Activated gamma-delta T cell (primary cell): ENCODE measurements at places on chromosomes 12 and 14.

- DNase-seq: no peak
Observed at GRCh38 chr14:44910821-44911220, 50.9 kb downstream of the KLHL28 start.

GRCh38 chr14:68384881-68385280 is 408.0 kb downstream of the ZFP36L1 start:
- DNase-seq: no peak

GRCh38 chr12:131061041-131061806 is 107.5 kb downstream of the ADGRD1 start:
- no peak for DNase-seq

DNA sequence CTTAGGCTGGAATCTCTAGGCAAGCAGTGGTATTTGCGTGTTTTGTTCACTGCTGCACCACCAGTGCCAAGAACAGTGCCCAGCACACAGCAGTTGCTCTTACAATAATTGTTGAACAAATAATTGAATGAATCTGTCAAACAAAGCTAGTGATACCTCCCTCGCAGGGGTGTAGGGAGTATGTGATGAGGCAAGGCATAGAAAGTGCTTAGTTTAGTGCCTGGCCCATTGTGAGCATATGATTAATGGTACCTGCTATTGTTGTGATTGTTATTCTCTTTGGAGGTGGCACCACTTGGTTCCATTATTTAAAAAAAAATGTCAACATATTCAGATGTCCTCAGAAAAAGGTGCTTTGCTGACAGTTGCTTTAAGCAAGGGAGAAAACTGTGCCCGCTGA is 210.1 kb upstream of the TBX3 start:
- no peak for DNase-seq

- no peak for DNase-seq
Observed at GRCh38 chr12:12870465-12870864, 20.9 kb upstream of the GPRC5A start.

DNA sequence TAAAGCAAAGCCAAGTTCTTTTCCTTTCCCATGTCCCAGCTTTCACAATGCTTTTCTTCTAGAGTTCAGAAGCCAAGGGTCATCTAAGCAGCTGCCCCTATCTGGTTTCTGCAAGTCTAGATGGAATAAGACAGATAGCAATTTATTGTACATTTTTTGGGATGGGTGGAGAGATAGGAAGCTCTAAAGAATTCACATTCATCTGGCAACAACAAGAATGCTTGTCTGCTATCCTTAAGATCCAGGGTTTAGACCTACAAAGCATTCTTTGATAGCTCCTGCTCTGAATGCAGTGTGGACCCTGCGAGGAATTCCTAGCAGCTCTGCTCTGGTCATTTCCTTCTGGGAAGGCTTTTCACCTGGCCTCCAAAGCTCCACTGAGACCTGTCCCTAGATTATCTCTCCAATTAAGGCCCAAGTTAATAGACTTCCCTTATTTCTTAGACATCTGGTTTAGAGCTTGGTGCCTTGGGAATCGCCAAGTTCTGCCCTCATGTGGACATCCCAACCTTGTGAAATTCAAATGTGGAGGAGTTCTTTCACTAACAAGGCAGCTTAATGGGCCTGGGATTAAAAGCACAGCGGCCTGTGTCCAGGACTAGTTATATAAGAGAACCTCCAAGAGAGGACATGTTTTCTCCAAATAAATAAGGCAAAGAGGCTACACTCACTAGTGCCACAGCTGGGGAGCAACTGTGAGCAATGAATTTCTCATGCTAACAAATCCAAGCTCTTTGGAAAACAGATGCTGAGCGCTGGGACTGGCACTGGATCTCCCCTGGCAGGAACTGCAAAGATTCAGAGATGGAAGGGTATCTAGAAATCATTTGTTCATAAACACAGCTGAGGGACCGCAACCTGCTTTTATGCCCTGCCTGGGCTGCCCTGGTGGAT is 384.5 kb upstream of the DDHD1 start:
- no peak for DNase-seq

GRCh38 chr12:89856431-89856830 is 147.8 kb upstream of the ATP2B1 start:
- no peak for DNase-seq

DNA sequence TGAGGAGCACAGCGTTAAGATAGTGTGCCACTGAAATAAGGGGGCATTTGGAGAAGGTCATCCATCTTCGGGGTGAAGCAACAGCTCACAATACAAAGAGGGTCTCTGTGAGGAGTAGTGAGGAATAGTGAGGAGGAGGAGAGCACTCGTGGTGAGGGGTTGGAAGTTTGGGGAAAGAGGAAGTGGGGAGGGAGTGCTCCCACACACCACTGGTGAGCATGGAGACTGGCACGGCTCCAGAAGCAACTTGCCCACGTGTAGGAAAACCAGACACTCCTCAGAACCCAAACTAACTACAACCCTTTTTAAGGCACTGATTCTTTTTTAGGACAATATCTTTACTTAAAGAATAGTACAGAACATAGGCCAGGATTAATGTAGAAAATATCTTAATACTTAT is 48.9 kb downstream of the GALNT8 start:
- DNase-seq: no peak

- no peak for DNase-seq
Observed at GRCh38 chr12:67469666-67470065, 178.9 kb upstream of the DYRK2 start.

DNA sequence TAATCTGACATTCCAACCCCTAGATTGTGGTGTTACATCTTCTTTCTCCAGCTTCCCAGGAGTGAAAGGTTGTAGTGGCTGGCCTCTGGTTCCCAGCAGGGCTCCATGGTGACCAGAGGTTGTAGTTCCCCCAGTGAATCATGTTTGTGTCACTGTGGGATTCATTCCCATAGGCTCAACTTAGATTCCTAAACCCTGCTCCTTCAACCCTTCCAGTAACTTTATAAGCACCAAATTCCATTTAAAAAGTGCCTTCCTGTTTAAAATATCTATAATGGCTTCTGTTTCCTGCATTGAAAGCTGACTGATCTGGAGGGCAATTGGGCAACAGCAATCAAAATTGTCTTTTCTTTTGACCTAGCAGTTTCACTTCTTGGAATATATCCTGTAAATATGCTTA is 40.5 kb upstream of the TBC1D15 start:
- DNase-seq: no peak
